CD4-positive, alpha-beta T cell treated with Interleukin-6 at 100 ng/mL for 8 hours (primary cell): ENCODE measurements at places on chromosomes 11 and 22.

- DNase-seq: no peak
Measured at GRCh38 chr11:121334973-121335710, 42.6 kb downstream of the SC5D start.

GRCh38 chr11:2858995-2859698 is 26.4 kb downstream of the CDKN1C start:
- no peak for DNase-seq

DNA sequence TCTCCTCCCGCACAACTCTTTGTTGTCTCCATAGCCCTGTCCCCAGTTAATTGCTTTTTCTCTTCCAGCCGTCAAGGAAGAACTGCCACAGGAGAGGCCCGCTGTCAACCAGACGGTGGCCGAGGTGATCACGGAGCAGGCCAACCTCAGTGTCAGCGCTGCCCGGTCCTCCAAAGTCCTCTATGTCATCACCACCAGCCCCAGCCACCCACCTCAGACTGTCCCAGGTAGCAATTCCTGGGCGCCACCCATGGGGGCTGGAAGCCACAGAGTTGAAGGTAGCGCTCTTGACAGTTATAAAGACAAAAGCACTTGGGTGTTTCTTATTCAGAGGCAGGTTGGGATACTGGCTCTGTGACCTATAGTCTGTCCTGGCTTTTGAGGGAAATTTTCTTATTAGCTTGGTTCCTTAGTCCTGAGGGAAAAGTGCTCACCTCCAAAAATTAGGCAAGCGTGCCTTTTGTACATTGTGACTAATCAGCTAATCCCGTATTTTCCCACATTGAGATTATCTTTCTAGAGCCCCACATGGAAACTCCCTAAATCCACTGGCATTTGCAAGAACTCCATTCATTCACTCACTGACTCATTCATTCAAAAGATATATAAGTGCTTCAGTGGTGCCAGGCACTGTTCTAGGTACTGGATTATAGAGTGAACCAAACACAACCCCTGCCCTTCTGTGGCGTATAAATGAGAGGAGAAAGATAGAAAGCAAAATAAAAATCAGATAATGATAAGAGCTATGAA is 65.9 kb downstream of the KREMEN1 start:
- no peak for DNase-seq

- no peak for DNase-seq
Measured at GRCh38 chr11:22521226-22521625, 104.4 kb downstream of the FANCF start.

DNA sequence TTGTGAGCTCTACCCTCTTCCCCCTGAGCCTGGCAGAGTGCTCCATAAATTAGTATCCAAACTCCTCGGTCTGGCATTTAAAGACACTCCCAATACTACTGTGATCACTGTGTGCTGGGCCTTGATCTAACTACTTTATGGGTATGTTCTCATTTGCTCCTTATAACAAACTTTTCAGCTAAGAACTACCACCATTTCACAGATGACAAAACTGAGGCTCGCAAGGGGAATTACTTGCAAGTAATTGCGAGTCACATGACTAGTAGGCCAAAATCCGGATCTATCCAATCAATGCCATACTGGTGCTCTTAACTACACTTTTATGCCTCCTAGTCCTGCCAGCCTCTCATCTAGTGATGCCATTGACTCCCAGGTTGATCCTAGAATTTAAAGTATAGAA is 3.6 kb downstream of the THOC5 start:
- DNase-seq: no peak

DNA sequence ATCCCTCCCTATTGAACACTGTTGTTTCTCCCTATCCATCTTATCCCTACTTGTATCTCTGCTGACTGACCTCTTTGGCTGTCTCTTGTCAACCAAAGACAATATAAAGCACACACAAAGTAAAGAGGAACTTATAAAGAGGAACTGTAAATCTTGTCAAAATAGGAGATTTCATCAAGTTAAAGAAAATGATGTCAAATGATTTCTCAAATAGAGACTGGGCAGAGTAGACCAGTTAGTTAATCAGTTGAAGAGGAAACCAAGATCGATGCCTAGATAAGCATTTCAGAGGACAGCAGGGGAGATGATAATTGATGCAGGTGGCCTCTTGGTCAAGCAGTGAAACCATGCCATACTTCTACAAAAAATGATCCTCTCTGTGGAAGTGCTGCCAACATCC is 22.7 kb downstream of the KCNQ1OT1 start:
- DNase-seq: no peak

- no peak for DNase-seq
Measured at GRCh38 chr22:40312050-40312449, 34.2 kb upstream of the ADSL start.

DNA sequence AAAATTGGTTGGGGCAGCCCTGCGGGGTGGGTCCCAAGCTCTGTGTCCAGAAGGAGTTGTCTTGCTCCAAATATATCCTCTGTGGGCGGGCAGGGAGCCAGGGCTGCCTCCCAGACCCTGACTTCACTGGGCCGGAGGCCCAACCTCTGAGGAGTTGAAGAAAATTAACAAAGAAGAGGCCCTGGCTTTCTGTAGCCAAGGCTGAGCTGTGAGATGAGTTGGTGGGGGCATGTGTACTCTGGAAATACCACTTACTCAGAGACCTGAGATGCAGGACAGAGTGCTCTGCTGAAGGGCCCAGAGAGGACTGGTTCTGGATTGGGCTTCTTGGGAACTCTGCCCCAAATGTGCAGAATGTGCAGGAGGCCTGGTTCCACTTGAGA is 96.3 kb downstream of the SWAP70 start:
- DNase-seq: no peak

GRCh38 chr11:123681030-123681429 is 26.6 kb upstream of the SCN3B start:
- peak; percentile 23 for DNase-seq
